Stimulated activated CD8-positive, alpha-beta memory T cell treated with anti-CD3 and anti-CD28 coated beads, Interleukin-4, amount 100 ng/mL, for 4 hours (primary cell): ENCODE measurements at places on chromosomes 7 and 10.

GRCh38 chr7:47190462-47190861, 391.4 kb downstream of the TNS3 start:
- no peak for DNase-seq

GRCh38 chr7:40008223-40008815, 58.3 kb downstream of the CDK13 start:
- DNase-seq = no peak

GRCh38 chr10:124649214-124649613, 95.0 kb downstream of the FAM53B start:
- no peak for DNase-seq

DNA sequence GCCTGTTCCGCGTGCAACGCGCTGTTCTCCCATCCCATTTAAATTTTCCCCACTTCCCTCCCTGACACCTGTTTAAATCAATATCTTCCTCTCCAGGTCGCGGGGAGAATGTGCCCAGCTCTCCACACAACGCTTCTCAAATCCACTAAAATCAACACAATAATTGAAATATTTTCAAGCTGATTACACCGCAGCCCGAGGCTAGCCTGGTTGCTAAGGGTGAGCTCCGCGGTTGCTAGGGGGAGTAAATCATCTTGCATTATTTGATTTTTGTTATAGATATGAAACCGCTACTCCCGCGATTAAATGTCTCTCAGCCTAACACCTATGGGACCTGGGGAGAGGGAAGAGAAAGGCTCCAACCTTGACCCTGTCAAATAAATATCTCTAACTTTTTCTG, 36.2 kb downstream of the UNCX start:
- DNase-seq = no peak
